Right lobe of liver (tissue), 6 donors: ENCODE measurements at places on chromosomes 13 and 19.

GRCh38 chr19:29804493-29804892, 7.3 kb upstream of the CCNE1 start:
- DNase-seq, result no peak

- DNase-seq, result no peak
Observed at GRCh38 chr13:26996965-26997752, 174.5 kb downstream of the USP12 start.

DNA sequence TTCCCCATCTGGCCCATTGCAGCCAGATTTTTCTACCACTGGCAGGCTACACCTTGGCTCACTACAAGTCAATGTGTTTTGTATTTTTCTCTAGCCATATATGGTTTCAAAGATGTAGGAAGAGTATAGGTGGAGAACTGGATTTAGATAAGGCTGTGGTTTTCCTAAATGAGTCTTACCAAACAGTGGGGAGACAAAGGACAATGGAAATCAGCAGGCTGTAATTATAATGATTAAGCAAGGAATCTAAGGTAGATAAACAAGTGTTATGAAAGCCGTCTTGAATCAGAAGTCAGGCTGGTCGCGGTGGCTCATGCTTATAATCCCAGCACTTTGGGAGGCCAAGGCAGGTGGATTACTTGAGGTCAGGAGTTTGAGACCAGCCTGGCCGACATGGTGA, 11.2 kb downstream of the IGFL1 start:
- no peak for DNase-seq

DNA sequence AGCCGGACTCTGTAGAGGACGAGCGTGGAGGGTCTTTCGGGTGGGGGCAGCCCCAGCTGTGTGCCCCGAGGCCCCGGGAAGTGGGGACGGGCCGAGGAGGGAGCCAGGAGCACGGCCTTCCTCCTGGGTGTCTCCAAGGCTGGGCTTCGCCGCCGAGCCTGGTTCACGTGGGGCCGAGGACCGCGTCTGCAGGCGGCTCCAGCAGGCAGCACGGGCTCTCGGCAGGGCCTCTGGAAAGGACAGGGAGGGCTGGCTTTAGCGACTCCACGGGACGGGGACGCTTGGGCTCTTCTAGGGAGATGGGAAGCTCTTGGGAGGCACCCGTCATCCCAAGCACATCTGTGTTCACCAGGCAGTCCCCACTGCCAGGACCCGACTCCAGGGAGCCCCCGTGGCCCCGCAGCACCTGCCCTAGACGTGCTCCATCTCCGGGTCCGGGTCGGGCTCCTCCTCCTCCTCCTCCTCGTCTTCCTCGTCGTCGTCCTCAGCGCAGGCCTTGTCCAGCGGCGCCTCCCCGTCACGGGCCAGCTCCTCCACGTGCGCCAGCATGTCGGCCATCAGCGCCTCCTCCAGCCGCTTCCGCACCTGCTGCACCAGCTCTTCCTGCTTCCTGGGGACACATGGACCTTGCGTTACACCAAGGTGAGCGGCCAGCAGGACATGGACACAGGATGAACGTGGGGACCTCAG, 9.9 kb upstream of the MEX3D start:
- DNase-seq, result no peak

DNA sequence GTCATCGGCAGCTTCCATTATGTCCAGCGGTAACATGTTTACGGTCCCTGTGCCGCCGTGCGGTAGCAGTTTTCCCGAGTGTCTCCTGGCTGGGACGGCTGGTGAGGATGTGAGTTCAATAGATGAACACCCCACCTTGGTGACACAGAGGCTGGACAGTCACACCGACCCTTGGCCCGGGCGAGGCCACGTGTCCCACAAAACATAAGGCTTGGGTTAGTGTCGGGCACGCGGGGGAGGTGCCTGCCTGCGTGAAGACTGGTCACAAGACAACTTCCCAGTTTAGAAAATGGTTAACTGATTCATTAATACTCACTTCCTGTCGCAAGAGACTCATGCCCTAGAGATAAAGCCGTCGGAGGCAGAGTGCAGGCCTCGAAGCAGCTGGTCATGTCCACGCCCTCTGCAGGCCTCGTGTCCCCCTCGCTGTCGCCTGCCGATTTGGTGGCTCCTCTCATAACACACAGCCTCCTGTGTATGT, 17.2 kb downstream of the RASA3 start:
- DNase-seq, result peak; percentile 68

DNA sequence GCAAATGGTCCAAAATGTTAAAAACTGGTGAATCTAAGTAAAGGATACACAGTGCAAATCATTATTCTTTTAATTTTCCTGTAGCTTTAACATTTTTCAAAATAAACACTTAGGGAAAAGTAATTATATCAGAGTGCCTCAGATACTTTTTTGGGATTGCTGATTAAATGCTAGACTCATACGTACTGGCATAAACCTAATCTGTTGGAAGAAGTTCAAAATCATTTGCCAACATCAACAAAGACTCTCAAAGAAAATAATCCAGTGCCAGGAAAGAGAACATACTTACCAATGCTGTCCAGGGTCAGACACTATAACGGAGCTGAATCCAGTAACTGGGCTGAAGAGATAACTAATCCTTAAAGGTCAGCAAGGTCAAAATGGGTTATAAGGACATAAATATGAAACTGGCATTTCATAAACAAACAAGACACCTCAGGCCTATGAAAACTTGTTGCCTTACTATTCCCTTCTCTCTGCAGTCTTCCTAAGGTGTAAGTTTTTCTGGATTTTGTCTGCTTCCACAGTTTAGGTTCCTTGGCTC, 3.3 kb upstream of the ZNF420 start:
- DNase-seq, result no peak

- DNase-seq, result no peak
Observed at GRCh38 chr19:39845584-39845932, 621 bp downstream of the FBL start.

GRCh38 chr19:44345959-44346358, 10.5 kb downstream of the ZNF112 start:
- DNase-seq, result no peak

GRCh38 chr19:51440052-51440451, 18.2 kb downstream of the SIGLEC8 start:
- DNase-seq, result no peak

DNA sequence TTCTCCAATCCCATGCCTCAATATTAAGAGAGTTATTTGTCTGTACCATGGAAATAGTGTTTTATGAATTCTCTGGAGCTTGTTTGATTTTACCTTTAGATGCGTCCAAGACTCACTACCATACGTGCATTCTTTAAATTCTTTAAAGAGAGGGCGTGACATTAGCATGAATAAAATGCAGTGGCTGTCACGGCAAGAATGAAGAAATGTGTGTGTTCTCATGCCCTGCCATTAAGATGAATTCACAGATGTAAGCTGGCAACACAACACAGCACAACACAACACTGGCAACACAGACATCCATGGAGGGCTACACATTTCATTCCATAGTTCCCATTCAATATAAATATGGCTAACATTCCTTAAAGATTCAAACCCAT, 213.4 kb downstream of the ENOX1 start:
- DNase-seq, result no peak

- peak; percentile 73 for DNase-seq
Observed at GRCh38 chr19:14089662-14090508, 666 bp downstream of the SAMD1 start.
